ENCODE measurements at places on chromosomes 16 and 17.

DNA sequence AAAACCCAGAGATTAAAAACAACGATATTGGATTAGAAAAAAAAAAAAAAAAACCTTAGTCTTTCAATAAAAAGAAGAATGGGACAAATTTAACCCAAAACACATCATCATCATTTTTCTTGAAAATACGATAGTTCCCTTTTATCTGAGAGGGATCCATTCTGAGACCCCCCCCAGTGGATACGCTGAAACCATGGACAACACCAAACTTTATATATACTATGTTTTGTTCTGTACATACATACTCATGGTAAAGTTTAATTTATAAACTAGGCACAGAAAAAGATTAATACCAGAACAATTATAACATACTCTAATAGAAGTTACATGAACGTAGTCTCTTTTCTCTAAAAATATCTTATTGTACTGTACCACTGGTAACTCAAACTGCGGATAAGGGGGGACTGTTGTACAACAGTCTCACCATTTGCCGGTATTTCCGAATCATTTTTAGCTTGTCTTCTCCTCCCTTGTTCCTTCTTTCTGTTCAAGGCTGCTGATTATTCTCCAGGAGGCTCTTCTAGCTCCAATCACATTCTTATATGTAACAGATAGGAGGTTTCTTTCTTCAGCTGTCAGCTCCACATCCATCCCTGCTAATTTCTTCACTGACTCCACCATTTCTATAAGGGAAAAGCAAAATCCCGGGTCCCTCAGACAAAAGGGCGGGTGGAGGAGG lies 37.0 kb downstream of the RNF135 start:
- no peak for DNase-seq

GRCh38 chr16:7318686-7319085 lies 14.0 kb upstream of the RBFOX1 start:
- DNase-seq, result no peak

DNA sequence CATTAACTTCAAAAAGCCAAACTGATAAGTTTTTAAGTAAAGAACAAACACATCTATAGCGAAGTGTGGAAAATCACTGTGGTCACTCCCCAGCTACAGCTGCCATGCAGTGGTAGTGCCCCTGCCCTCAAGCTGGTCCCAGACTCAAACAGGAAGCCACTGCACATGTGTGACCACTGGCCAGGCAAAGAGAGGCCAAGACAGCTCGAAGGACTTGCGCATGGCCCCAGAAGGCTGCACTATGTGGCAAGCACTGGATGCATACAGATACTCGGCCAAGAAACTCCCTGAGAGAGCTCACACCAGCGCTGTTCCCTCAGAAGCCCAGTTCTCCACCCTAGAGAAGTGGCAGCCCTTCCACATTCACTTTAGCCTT lies 82.4 kb downstream of the ANKRD11 start:
- no peak for DNase-seq

GRCh38 chr16:65662256-65662655 lies 540.4 kb upstream of the CDH11 start:
- no peak for DNase-seq

- no peak for DNase-seq
Measured at GRCh38 chr17:68425979-68426378, 31.3 kb downstream of the WIPI1 start.

DNA sequence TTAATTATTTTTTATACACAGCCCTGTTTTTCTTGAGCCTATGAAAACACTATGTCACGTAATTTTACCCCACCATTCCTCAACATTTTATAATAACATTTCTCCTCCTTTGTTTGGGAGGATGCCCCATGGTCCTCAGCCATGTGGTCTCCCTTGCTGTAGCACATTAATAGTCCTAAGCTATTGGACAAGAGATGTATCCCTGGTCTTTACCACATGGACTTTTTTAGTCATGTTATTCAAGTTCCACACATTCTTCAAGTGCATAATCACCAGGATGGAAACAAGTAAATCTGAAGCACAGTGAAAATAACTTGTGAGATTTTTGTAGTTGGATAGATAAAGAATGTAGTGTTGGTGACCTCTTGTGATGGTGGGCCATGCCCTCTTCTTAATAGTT lies 2.0 kb upstream of the KRTAP2-3 start:
- no peak for DNase-seq

DNA sequence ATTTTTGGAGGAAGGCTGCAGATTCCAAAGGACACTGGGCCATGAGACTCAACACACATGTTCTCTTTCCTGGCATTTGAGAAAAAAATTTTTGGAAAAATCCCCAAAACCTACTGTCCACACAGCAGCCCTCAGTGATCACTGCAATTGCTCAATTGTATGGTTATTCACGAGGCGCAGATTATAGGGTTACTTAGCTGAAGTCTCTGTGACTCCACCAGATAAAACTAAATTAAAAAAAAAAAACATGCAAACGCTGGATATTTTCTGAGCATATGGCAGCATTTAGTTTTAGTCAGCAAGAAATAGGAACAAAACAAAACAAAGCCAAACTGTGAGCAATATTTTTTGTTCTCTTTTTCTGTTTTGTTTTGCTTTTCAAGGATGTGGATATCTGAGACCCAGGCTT lies 83.8 kb upstream of the FAM20A start:
- DNase-seq, result no peak

- peak; percentile 20 for DNase-seq
Measured at GRCh38 chr16:57186872-57187854, 1.0 kb downstream of the RSPRY1 start.

DNA sequence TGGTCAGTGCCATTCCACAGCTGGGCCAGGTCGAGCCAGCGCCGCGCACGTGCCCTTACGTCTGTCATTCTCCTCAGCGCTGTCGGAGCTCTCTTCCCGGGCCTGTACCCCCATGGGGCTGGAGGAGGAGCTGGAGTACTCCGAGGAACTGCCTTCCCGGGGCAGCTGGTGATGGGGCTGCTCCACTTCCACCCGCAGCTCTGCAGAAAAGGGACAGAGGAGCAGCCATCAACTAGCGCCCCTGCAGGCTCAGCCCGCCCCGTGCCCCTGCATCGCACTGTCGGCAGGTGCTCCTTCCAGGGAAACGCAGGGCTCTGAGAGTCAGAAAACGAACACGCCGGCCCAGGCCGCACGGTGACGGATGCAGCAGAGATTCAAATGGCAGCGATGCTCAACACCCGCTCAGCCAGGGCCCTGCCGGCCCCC lies 20.9 kb downstream of the MAP1LC3B start:
- DNase-seq, result no peak

Measured in activated CD4-positive, alpha-beta T cell treated with anti-CD3 and anti-CD28 coated beads, Interleukin-2, amount 10 ng/mL, durations not matched to agents 7 days and 5 days (primary cell).